ENCODE measurements at places on chromosomes 13 and 19.
A peak's percentile ranks its signal among the peaks of the same experiment; 100 is the strongest.

- H3K4me1 ChIP-seq, result peaks cover 53% of the 10 kb centered on the region
- H3K27ac ChIP-seq, result peak overlapping the region; percentile 98
- H3K36me3 ChIP-seq, result peaks cover 6% of the 10 kb centered on the region
- DNase-seq, result peak; percentile 52
Observed at GRCh38 chr19:44848036-44848811, 2.1 kb downstream of the NECTIN2 start.

- DNase-seq, result no peak
- peaks cover 54% of the 10 kb centered on the region for H3K4me1 ChIP-seq
- no peaks in the 10 kb centered on the region for H3K36me3 ChIP-seq
- peak overlapping the region; percentile 88 for H3K4me3 ChIP-seq
- H3K27ac ChIP-seq, result no peak overlapping the region
Observed at GRCh38 chr13:39601636-39602035, 1.4 kb downstream of the LHFPL6 start.

DNA sequence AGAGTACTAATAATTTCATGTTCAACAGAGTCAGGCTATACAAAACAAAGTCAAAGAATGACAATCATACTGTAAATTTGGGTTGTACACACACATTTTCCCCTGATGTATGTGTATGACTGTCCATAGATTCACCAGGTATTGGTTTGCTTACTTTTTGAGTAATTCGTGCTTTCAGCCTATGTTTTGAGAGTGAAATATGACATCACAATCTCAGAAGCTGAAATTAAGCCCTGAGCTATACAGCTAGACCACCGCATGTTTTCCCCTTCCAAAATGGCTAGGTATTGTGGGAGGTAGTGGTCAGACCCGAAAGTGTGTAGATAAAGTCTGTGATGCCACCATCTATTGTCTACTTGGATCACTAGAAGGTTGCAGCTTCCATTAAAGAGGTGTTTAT is 102.8 kb downstream of the KATNAL1 start:
- no peaks in the 10 kb centered on the region for H3K4me1 ChIP-seq
- no peaks in the 10 kb centered on the region for H3K27me3 ChIP-seq
- no peak overlapping the region for H3K4me3 ChIP-seq
- H3K27ac ChIP-seq, result no peak overlapping the region
- peaks cover 34% of the 10 kb centered on the region for H3K36me3 ChIP-seq

GRCh38 chr19:21323000-21323399 is 6.2 kb downstream of the ZNF708 start:
- no peaks in the 10 kb centered on the region for H3K27me3 ChIP-seq
- peaks cover 3% of the 10 kb centered on the region for H3K4me1 ChIP-seq
- H3K27ac ChIP-seq, result peak overlapping the region; percentile 57

- peak overlapping the region; percentile 86 for H3K4me3 ChIP-seq
- no peaks in the 10 kb centered on the region for H3K36me3 ChIP-seq
- peak overlapping the region; percentile 11 for H3K27ac ChIP-seq
- peaks cover 43% of the 10 kb centered on the region for H3K4me1 ChIP-seq
Observed at GRCh38 chr19:18223860-18224524, 2.2 kb downstream of the PDE4C start.

DNA sequence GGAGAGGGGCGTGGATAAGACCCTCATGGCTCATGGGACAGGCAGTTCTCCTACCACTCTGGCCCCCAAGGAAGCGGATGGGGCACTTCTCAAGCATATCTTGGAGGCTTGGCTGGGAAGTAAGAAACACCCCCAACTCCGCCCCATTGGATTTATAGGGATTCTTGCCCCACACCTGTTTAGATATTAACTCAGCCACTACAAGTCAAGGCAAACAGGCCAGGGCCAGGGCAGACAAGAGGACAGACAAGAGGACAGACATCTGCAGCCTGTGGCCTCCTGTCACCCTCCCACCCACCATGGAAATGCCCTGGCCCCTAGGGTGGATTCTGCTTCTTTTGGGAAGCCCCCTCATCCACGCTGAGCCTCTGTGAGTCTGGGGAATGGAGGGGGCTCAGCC is 24.1 kb downstream of the RDH8 start:
- peaks cover 14% of the 10 kb centered on the region for H3K4me1 ChIP-seq
- no peaks in the 10 kb centered on the region for H3K36me3 ChIP-seq
- H3K27ac ChIP-seq, result no peak overlapping the region
- H3K4me3 ChIP-seq, result no peak overlapping the region
- no peak for DNase-seq

DNA sequence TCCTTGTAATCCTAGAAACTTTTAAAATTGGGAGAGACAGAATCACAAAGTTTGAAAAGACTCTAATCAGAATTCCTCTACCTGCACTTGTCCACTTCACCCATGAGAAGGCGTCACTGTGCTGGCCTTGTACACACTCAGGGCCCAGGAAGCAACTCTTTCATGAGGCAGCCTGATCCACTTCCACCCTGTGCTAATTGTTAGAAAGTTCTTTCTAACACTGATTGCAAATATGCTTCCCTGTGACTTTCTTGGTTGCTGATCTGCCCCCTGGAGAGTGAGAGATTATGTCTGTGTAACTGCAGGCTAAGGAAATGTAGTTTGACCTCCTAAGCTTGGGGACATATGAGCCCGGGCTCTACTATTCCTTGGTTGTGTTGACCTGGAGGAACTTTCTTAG is 494.6 kb downstream of the MYO16 start:
- H3K4me1 ChIP-seq, result no peaks in the 10 kb centered on the region
- no peak for DNase-seq
- no peaks in the 10 kb centered on the region for H3K36me3 ChIP-seq
- H3K4me3 ChIP-seq, result no peak overlapping the region
- H3K27me3 ChIP-seq, result peaks cover 4% of the 10 kb centered on the region
- no peak overlapping the region for H3K27ac ChIP-seq

DNA sequence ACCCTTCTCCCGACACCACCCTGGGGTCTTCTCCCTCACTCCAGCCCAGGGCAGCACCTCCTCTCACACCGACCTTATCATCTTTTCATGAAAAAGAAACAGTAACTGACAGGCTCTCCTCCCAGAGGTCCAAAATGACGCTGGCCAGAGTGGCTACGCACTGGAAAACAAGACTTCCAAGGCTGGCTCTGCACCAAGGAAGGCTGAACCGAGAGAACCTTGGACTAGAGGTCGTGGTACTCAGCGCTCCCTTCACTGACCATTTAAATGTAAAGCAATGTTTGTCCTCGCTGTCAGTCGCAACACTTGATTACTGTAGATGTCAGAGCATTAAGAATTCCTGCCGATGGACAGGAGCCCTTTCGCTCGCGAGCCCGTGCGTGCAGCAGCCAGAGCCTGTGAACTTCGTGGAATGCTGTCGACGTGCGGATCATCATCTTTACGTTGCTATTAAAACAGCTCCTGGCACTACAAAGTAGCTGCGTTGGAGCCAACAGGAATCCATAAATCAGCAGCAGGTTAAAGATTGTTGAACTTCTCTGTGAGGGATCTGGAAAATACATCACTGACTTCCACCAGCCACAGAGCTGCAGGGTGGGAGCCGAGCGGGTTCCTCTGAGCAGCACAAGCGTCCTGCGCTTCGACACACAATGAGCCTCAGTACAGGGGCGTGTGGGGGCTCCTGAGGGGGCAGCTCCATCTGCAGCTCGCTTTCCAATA is 125.5 kb upstream of the MCF2L start:
- peaks cover 27% of the 10 kb centered on the region for H3K4me1 ChIP-seq
- H3K36me3 ChIP-seq, result peaks cover 63% of the 10 kb centered on the region
- DNase-seq, result no peak
- peaks cover 2% of the 10 kb centered on the region for H3K27me3 ChIP-seq
- H3K27ac ChIP-seq, result peak overlapping the region; percentile 93

GRCh38 chr13:59823486-59823885 is 340.2 kb downstream of the DIAPH3 start:
- no peaks in the 10 kb centered on the region for H3K36me3 ChIP-seq
- no peak overlapping the region for H3K27ac ChIP-seq
- no peaks in the 10 kb centered on the region for H3K4me1 ChIP-seq
- no peak overlapping the region for H3K4me3 ChIP-seq
- DNase-seq, result no peak

DNA sequence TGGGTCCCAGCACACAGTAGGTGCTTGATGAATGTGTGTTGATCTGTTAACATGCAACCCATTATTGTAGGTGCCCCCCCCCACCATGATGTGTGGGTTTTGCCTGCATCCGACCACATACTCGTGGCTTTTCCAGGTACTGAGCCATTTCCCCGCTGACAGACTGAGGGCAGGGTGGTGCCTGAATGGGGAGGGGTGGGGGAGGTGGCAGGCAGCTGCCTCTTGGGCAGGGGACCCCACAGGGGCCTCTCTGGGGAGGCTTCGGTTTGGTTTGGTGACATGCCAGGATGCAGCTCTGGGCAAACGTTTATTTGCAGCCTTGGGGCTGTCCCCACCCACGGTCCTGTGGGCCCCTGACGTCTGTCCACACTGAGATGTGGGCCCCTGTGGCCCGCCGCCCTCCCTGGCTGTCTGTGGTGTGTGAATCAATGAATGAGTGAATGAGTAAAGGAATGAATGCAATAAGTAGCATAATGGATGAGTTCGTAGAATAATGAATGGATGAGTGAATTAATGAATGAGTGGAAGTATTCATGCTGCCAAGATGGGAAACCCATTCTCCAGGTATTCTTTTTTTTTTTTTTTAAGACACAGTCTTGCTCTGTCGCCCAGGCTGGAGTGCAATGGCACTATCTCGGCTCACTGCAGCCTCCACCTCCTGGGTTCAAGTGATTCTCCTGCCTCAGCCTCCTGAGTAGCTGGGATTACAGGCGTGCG is 9.0 kb upstream of the JUND start:
- peak overlapping the region; percentile 50 for H3K4me3 ChIP-seq
- no peaks in the 10 kb centered on the region for H3K36me3 ChIP-seq
- peaks cover 67% of the 10 kb centered on the region for H3K4me1 ChIP-seq
- H3K27me3 ChIP-seq, result no peaks in the 10 kb centered on the region

DNA sequence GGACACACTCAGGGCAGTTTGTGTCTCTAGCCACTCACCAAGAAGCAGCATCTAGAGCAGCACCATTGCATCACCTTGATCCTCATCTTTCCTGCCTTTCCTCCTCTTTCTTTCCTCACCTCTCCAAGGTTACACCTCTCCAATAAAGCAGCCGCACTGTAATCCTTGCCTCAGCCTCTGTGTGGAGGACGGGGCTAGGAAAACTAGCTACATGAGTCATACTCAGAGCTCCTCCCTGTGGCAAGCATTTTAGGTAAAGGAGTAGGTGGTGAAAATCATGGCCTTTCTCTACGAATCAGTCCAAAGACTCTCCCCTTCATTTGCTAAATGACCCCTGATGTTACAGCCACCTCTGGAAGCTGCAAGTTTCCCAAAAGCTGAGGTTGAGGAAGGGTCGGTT is 108.9 kb downstream of the DNAJC15 start:
- no peaks in the 10 kb centered on the region for H3K27me3 ChIP-seq
- H3K36me3 ChIP-seq, result no peaks in the 10 kb centered on the region
- no peak overlapping the region for H3K4me3 ChIP-seq
- no peak overlapping the region for H3K27ac ChIP-seq

GRCh38 chr13:86355301-86355700 is 556.1 kb upstream of the SLITRK6 start:
- no peaks in the 10 kb centered on the region for H3K27me3 ChIP-seq
- no peak for DNase-seq
- H3K36me3 ChIP-seq, result no peaks in the 10 kb centered on the region
- H3K4me1 ChIP-seq, result peaks cover 5% of the 10 kb centered on the region
- H3K27ac ChIP-seq, result no peak overlapping the region

GRCh38 chr13:65168026-65168425 is 2062.1 kb downstream of the PCDH9 start:
- H3K27me3 ChIP-seq, result no peaks in the 10 kb centered on the region
- H3K36me3 ChIP-seq, result no peaks in the 10 kb centered on the region
- no peak overlapping the region for H3K4me3 ChIP-seq
- H3K27ac ChIP-seq, result no peak overlapping the region
- no peak for DNase-seq

- peaks cover 1% of the 10 kb centered on the region for H3K27me3 ChIP-seq
- H3K27ac ChIP-seq, result no peak overlapping the region
- peaks cover 26% of the 10 kb centered on the region for H3K36me3 ChIP-seq
- no peak overlapping the region for H3K4me3 ChIP-seq
Observed at GRCh38 chr19:8526345-8527091, 12.6 kb upstream of the ZNF414 start.

- DNase-seq, result no peak
- H3K4me1 ChIP-seq, result no peaks in the 10 kb centered on the region
Observed at GRCh38 chr13:47798194-47798593, 202.9 kb downstream of the SUCLA2 start.

- peaks cover 7% of the 10 kb centered on the region for H3K27me3 ChIP-seq
- no peak overlapping the region for H3K27ac ChIP-seq
- H3K4me3 ChIP-seq, result no peak overlapping the region
- no peak for DNase-seq
Observed at GRCh38 chr19:13376537-13376936, 129.7 kb downstream of the CACNA1A start.

- H3K27ac ChIP-seq, result no peak overlapping the region
- no peak overlapping the region for H3K4me3 ChIP-seq
- no peaks in the 10 kb centered on the region for H3K27me3 ChIP-seq
- H3K36me3 ChIP-seq, result no peaks in the 10 kb centered on the region
- DNase-seq, result no peak
Observed at GRCh38 chr13:75145927-75146326, 336.0 kb downstream of the TBC1D4 start.

DNA sequence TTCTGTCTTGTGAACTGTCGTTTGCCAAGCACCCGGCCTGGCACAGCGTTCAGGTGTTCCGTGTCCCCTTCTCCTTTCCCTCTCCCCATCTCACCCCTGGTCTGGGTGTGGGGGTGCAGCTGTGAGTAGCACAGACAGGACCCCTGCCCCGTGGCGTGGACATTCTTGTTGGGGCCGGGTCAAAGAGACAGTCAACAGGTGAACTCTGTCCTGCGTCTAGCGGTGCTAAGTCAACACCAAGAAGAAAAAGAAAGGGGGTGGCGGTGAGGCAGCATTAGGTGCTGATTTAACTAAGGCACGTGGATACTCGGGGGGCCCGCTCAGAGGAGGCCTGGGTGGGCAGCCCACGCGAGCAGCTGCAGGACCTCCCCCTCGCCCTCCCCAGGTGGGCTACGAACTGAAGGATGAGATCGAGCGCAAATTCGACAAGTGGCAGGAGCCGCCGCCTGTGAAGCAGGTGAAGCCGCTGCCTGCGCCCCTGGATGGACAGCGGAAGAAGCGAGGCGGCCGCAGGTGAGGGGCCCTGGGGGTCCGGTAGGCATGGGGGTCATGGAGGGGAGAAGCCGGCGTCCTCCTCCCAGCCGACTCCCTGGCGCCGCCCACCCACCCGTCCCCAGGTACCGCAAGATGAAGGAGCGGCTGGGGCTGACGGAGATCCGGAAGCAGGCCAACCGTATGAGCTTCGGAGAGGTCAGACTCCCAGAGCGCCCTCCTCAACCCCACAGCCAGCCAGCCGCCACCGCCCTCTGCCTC is 9.7 kb upstream of the CNOT3 start:
- H3K4me1 ChIP-seq, result no peaks in the 10 kb centered on the region
- no peak overlapping the region for H3K27ac ChIP-seq
- H3K27me3 ChIP-seq, result no peaks in the 10 kb centered on the region
- H3K36me3 ChIP-seq, result peaks cover 22% of the 10 kb centered on the region
- no peak for DNase-seq

GRCh38 chr13:75687150-75687763 is 51.1 kb downstream of the LMO7 start:
- H3K4me3 ChIP-seq, result no peak overlapping the region
- no peak overlapping the region for H3K27ac ChIP-seq
- peaks cover 6% of the 10 kb centered on the region for H3K4me1 ChIP-seq
- no peaks in the 10 kb centered on the region for H3K36me3 ChIP-seq

GRCh38 chr19:56119582-56119978 is 1.5 kb downstream of the ZNF787 start:
- DNase-seq, result no peak
- peaks cover 7% of the 10 kb centered on the region for H3K27me3 ChIP-seq
- peak overlapping the region; percentile 84 for H3K27ac ChIP-seq
- H3K4me1 ChIP-seq, result peaks cover 36% of the 10 kb centered on the region
